ENCODE measurements at places on chromosomes 13 and 19.

DNA sequence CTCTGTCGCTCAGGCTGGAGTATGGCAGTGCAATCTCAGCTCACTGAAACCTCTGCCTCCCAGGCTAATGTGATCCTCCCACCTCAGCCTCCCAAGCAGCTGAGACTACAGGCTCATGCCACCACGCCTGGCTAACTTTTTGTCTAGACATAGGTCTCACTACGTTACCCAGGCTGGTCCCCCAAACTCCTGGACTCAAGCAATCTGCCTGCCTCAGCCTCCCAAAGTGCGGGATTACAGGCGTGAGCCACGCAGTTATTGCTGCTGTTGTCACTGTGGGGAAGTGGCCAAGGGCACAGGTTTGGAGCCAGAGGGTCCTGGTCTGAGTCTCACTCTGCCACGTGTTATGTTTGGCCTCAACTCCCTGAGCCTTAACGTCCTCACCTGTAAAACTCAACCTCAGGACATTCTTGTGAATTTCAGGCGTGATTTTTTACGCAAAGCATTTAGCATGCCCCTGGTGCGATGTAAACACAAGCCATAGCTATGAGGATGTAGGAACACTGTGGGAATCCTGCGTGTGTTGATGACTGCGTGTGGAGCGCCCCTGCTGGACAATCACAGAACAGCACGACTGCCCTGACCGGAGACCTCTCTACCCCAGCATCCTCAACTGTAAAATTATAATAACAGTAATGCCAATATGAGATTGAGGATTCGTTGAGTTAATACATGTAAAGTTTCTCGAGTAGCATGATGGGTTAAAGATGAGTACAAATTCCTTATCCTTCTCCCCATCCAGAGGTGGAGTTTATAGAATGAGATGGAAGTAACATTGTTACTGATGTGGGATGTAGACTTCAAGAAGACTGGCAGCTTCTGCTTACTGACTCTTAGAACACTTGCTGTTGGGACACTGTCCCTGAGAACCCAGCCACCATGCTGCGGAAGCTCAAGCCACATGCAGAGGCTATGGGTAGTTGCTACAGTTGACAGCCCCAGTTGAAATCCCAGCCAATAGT, 41.8 kb upstream of the PNMA8B start:
- no peak for DNase-seq

- no peak for DNase-seq
These were observed 9.9 kb downstream of the LYL1 start for GRCh38 chr19:13092606-13093235.

- DNase-seq = no peak
These were observed 423.3 kb downstream of the MZT1 start for GRCh38 chr13:72303941-72304746.

- no peak for DNase-seq
These were observed 969 bp upstream of the CEACAM5 start for GRCh38 chr19:41707502-41707812.

- no peak for DNase-seq
These were observed 397.6 kb upstream of the KLHL1 start for GRCh38 chr13:70505809-70506208.

DNA sequence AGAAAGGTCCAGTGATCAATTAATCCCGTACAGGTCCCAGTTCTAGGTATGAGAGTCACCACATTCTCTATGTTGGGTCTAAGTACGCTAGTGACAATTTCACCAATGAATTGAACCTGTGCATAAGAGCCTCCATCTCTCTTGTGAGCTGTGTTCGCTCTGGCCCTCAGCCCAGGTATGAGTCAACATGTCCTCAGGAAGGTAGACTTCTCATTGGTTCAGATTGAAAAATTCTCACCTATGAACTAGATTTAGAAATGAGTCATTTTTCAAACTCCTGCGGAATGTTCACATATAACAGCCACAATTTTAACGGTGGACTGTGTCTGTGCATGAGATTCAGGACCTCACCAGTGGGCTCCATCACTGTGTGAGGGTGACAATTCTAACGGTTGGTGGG, 12.7 kb upstream of the ZNF43 start:
- no peak for DNase-seq
